Activated CD4-positive, alpha-beta T cell treated with anti-CD3 and anti-CD28 coated beads, Interleukin-10, Interleukin-2, amounts not matched to agents 100 ng/mL and 50 ng/mL, durations not matched to agents 16 hours and 8 hours (primary cell): ENCODE measurements at places on chromosomes 16 and 17.
A peak's percentile ranks its signal among the peaks of the same experiment; 100 is the strongest.

GRCh38 chr17:60138769-60139437, 10.9 kb upstream of the CA4 start:
- DNase-seq: no peak

DNA sequence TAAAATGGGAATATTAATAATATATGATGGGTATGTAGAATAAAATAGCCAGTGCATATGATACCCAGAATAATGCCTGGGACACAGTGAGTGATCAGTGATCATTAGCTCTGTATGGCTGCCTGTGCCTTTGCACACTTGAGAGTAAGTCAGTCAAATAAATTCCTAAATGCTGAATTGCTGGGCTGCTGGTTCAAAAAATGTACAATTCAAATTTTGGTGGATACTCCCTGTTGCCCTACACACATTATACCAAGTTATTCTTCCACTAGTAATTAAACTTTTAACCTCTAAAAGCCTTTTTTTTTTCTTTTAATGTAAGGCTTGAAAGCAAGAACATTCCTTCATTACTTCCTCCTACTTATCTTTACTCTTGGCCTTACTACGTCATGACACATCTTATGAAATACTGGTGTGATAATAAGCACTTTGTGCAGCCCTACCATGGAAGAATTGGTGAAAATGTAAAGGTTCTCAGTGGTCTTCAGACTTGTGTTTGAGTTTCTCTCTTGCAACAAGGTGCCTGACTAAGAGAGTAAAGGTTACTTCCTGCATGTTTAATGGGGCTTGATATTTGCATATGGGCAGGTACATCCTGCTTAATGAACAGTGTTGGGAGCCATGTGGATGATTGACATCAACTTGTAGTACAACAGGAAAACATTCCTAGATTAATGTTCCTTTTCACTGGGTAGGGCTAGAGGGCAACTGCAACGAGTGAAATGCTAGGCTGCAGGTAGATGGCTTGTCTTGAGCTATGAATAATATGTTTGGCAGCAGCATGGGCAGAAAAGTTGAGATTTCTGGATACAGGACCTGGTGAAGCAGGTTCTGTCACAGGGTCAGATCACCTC, 84.3 kb downstream of the PRKCA start:
- DNase-seq: no peak

DNA sequence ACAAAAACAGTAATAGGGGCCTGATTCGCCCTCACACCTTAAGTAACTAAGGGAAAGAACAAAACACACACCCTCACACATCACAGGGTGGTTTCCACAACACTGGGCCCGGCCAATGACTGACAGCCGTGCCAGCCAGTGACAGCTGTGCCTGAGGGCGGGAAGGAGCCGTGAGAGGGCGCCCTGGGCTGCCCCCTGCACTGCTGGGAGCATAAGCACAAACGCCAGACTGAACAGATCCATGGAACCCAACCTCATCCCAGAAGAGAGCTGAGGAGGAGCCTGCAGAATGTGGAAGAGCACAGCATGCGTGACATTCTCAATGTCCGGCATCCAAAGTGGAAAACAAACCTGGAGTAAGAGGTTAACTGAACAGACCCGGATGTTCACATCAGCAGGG, 16.0 kb downstream of the CSNK1D start:
- peak; percentile 31 for DNase-seq

- DNase-seq: peak; percentile 54
Observed at GRCh38 chr16:85570735-85571562, 42.2 kb upstream of the GSE1 start.

DNA sequence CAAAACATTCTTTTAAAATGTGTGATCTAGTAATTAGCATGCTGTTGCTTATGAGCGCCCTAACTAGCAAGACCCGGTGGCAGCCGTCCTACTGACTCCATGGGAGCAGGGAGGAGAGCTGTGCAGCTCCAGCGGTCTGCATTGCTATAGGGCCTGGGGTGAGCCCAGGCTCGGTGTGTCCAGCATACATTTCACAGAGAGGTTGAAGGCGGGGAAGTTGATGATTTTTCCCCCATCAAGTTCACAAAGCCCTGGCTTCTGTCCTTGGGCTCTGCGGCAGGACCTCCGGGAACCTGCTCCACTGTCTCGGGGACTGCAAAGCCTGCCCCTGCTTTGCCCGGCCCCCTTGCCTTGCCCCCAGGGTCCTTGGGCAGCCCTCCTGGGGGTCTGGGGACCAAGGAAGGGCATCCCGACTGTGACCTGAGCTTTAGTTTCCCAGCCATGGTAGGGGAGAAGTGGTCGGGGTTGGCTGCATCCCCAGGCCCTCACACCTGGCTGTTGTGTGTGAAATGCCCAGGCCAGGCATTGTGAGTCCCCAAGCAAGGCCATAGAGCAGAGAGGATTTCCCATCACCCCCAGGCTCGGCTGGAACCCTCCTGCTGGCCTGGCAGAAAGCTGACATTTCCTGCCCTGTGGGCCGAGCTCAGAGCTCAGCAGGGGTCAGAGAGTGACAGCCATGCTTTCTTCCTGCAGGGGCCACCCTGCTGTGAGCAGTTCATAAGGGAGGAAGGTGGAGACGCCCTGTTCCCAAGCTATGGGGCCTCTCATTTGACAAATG, 24.8 kb downstream of the KCNJ12 start:
- DNase-seq: no peak

DNA sequence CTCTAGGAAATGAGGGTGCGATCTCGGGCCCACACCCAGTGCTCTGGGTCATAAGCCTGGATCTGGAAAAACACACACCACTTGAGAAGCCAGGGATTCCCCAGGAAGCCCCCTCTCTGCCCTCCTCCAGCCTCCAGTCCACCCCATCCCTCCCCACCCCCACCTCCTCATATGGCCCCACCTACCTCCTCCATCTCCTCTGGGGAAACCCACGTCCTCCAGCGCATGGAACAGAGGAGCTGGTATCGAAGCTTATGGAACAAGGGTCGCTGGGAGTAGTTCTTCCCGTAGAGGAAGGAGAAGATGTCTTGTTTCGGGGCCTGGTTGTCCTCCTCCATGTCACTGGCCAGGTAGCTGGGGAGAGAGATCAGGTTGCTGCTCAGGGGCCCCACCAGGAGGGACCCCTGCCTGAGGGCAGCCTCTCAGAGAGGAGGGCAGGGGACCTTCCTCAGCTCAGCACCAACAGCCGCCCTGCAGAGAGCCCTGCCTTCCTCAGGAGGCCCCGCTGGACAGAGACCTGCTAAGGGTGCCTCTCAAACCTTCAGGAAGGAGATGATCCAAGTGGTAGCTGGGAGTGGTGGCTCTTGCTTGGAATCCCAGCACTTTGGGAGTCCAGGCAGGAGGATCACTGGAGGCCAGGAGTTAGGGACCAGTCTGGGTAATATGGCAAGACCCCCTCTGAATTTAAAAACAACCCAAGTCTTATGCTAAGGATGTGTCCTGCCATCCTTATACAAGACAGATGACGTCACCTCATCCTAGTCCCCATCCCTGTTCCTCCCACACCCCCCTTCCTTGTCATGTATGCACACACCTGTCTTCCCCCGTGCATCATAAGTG, 5.0 kb downstream of the SPDYE4 start:
- no peak for DNase-seq

DNA sequence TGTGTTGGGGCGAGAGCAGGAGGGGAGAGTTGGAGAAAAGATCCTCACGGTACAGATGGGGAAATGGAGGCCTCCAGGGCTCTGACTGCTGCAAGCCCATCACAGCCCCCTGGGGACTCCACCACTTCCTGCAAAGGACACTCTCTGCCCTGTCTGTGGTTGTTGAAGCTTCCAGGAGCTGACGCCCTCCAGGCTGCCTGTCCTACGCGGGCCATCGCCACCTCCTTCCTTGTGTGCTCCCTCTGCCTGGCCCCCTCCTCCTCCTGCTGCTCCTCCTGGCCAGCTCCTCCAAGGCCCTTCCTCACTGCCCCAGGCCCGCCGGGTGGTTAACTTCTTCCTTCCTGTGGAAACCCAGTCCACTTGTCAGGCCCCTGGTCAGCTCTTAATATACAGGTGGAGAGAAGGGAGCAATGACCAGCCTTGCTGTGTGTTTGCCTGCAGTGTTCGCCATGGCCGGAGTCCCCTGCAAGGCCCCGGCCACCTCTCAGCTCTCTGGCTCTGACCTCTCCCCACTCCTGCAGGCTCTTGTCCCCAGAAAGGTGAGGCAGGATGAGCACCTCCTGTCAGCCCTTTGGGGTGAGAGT, 18.4 kb upstream of the STAC2 start:
- no peak for DNase-seq

GRCh38 chr17:79572136-79572925, 38.5 kb downstream of the RBFOX3 start:
- no peak for DNase-seq

DNA sequence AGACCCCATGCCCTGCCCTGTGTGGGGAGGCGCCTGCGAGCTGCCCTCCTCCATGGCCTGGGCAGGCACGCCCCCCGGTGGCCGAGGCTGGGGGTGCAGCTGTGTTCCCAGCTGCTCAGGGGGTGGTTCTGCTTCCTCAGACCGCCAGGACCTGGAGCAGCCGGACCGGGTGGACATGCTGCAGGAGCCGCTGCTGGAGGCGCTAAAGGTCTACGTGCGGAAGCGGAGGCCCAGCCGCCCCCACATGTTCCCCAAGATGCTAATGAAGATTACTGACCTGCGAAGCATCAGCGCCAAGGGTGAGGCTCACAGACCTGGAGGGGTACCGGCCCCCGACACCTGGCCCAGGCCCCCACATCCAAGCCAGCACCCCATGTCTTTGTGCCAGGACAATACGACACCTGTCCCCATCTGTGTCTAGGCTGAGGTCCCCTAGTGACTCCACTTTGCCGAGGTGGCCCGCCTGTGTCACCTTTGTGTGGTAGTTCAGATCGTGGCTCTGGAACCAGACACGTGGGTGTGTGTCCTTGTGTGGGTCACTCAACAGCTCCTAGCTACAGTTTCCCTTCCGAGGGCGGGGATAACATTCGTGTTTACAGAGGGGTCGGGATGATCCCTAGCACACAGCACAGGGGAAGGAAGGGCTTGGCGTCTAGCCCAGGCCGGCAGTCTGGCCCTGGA, 9.3 kb downstream of the GJD3 start:
- peak; percentile 76 for DNase-seq

GRCh38 chr17:46046957-46047356, 47.9 kb downstream of the STH start:
- no peak for DNase-seq

DNA sequence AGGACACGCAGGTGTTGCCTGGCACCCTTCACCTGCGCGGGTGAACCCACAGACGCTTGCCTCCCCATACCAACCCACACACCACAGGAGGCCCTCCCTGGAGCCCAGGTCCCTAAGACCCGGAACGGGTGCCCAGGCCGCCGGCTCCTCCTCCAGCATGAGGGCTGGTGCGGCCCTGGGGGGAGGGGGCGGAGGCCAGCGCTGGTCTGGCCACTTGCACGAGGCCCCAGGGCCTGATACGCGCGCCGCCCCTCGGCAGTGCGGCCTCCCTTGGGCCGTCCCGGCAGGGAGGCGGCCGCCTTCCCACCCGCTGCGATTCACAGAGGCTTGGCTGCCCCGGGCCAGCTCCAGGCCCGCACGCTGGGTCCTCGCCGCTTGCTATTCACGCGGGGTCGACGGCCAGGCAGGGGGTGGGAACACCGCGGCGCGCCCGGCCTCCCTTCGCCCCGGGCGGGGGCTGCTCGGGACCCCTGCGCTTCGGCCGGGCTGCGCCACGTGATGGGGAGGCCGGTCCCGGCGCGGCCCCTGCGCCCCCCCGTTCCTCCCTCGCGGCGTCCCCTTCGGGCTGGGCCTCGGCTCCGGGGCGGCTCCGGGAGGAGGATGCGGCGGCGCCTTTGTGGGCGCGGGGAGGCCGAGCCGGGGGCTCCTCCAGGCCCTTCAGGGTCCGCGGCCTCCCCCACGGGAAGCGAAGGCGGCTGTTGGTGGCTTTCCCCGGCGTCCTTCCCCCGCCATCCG, 685 bp downstream of the FASN start:
- DNase-seq: peak; percentile 39

GRCh38 chr17:68306819-68307218, 15.5 kb downstream of the ARSG start:
- DNase-seq: no peak

- DNase-seq: no peak
Observed at GRCh38 chr17:34820922-34821321, 140.3 kb downstream of the CCT6B start.
